Activated gamma-delta T cell treated with Interleukin-2 at 50 U/mL for 16 hours (primary cell): ENCODE measurements at places on chromosomes 11 and 22.

DNA sequence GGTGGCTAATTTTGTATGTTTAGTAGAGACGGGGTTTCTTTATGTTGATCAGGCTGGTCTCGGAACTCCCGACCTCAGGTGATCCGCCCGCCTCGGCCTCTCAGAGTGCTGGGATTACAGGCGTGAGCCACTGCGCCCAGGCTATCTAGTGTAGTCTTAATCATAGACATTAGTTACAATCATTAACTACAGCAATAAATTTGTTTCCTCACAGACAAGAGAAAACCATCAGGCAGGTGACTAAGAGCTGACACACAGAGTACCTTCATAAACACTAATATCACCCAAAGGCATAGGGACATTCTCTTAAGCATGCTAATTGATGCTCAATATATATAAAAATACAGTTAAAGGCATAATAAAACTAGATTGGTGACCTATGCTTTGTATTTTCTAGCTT lies 19.4 kb downstream of the SDHD start:
- no peak for DNase-seq

DNA sequence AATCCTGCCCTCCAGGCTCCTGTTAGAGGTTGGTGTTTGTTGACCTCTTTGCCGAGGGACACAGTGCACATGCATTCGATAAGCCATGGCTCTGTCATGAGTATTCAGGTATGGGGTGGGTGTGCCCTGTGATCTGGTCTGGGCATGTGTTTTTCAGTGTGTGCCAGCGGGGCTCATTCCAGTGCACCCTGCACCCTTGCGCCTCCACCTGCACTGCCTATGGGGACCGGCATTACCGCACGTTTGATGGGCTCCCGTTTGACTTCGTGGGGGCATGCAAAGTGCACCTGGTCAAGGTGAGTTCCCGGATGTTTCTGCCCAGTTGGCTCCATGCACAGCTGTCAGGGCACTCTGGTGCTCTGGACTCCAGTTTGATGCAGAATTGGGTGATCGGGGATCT lies 44.2 kb downstream of the OTOG start:
- DNase-seq: no peak

- no peak for DNase-seq
These were observed 4.9 kb downstream of the ZFTA start for GRCh38 chr11:63763496-63764339.

DNA sequence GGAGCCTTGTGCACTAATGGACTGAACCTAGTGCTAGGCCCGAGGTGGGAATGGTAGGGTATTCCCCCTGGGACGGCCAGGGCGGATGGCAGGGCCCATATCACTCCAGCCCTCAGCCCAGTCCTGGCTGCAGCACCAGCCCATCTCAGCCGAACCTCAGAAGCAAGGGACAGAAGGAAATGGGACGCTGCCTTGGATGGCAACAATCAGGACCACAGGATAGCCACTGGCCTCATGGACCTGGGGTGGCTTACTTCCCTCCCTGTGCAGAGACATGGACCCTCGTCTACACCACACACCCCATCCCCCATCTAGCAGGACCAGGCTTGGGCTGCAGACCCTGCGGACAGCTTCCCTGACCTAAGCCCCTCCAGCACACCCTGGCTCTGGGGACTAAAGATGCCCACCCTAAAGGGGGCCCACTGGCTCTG lies 24.1 kb downstream of the ARVCF start:
- no peak for DNase-seq

DNA sequence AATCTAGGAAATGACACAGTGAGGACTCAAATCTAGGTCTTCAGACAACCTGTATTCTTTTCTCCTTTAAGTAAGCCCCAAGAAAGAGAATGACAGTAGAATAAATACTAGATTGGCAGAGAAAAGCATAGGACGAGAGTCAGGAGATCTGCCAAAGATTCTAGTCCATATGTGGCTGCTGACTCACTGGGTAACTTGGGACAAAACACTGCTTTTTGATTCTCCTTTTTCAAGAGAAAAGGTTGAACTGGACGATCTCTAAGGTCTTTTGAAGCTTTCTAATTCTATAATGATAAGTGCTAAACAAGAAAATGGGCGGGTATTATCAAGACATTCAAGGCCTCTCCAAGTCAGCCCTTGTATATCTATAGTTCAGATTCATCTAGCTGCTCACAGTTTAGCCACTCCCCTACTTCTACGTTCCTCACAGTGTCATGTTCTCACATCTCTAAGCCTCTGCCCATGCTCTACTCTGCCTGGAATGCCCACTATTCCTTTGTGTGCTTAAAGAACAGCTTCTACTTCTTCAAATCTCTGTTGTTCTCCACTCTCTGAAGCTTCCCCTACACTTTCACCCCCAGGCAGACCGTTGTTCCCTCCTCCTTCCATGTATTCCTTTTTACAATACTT lies 53.0 kb downstream of the RELT start:
- DNase-seq: no peak
